ENCODE measurements at places on chromosomes 1 and 21. TPM values are rescaled to one million over a fixed set of nuclear protein-coding genes. Genes with fewer than 3 reads are reported as not detected.

The NBPF20 gene
- total RNA-seq: 4.9 TPM

The PDZK1 gene
- 0.31 TPM for total RNA-seq

DNA sequence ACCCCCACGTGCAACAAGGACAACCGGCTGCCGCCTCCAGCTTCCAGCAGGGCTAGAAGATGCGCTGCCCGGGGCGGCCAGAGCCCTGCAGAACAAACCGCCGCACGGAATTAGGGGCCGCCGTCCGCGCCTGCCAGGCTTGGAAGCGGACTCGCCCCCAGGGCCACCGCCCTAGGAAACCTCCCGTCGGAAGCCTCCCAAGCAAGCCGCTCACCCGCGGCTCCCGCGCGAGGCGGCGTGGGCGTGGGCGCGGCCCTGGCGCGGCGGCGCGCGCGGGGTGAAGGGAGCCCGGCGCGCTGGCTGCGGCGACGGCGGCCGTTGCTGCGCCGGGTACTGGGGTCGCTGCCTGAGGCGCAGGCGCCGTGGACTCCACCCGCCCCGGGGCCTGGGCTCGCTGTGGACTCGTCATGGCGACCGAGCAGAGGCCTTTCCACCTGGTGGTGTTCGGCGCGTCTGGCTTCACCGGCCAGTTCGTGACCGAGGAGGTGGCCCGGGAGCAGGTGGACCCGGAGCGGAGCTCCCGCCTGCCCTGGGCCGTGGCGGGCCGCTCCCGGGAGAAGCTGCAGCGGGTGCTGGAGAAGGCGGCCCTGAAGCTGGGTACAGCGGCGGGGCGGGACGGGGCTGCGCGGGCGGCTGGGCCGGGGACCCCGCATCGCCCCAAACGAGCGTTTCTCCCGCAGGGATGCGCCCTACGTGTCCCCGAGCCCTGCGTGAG, at the start of gene SCCPDH:
TSS of gene SCCPDH (plus strand) at position 394 of the 715 bp plus-strand sequence. CDS start at position 408, 14 bp downstream.
- DNase-seq: peak; percentile 92

The LAMC1 gene
- 369 TPM for total RNA-seq

DNA sequence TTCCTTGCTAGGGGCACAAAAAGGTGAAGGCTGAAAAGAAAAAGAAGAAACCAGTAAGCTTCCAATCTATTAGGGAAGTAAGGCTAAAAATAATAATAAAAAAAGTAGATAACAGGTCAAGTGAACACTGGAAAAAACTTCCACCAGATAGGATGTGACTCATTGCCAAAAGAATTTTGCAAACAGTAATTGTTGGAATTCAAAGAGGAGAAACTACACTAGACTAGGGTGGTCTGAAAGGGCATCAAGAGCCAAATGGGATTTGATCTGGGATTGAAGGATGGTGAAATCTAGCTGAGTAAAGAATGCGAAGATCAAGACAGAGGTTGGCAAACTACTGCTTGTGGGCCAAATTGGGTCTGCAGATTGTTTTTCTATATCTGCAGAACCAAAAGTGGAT, 6.0 kb upstream of the ST6GALNAC3 start:
- no peak for DNase-seq

The CFAP107 gene
- not detected for total RNA-seq

All from osteocyte (in vitro differentiated cells).